ENCODE measurements at places on chromosomes 3 and 15.

- no peak for DNase-seq
Measured at GRCh38 chr3:58728723-58729122, 62.1 kb upstream of the FAM3D start.

GRCh38 chr3:184600685-184601377, 39.2 kb downstream of the EPHB3 start:
- no peak for DNase-seq

- DNase-seq = no peak
Measured at GRCh38 chr3:70854108-70854507, 541.7 kb upstream of the MDFIC2 start.

GRCh38 chr3:47054412-47054811, 74.9 kb downstream of the NBEAL2 start:
- no peak for DNase-seq

DNA sequence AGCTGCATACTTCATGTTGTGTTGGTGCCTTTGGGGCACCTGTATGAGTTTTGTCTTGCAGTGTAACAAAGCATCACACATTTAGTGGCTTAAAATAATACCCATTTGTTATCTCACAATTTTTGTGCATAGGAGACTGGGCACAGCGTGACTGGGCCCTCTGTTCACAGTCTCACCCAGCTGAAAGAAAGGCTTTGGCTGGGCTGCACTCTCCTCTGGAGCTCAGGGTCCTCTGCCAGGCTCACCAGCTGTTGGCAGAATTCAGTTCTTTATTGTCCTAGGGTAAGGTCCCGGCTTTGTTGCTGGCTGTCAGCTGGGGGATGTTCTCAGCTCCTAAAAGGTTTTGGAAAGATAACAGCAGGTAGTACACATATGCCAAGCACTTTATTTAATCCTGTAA, 263.3 kb downstream of the CLSTN2 start:
- no peak for DNase-seq

GRCh38 chr3:149621218-149622005, 36.4 kb downstream of the WWTR1 start:
- peak; percentile 97 for DNase-seq

GRCh38 chr3:55701997-55702396, 214.9 kb upstream of the WNT5A start:
- DNase-seq = peak; percentile 23

DNA sequence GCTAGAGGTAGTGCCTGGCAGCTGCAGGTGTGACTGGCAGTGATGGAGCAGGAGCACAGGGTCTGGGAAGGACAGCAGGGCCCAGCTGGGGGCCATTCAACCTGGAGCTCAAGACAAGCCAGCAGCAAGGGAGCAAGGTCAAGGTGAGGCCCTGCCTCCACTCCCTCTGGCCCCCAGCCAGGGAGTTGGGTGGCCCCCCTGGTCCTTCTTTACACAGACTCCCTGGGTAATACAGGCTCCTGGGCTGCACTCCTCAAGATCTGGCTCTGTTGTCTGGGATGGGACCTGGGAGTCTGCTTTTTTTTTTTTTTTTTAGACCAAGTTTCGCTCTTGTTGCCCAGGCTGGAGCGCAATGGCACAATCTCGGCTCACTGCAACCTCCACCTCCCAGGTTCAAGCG, 14.5 kb downstream of the GNAI2 start:
- no peak for DNase-seq

DNA sequence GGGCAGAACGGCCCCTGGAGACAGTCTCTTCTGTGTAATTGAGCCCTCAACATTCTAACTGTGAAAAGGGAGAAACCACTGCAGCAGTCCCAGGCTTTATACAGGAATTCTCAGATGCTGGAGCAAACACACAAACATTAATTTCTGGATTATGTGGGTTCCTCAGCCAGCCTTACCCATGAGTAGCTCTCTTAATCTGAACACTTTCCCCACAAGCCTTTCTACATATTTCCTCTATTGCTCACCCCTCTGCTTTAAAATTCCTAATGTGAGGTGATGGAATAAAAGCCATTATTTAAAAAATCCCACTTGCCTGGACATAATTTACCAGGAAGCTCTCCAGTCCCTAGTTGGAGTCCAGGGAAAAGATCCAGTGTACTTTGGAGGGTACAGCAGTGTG, 139.0 kb downstream of the CTNNB1 start:
- DNase-seq = peak; percentile 72

GRCh38 chr15:62121273-62122015, 43.6 kb downstream of the C2CD4B start:
- no peak for DNase-seq

DNA sequence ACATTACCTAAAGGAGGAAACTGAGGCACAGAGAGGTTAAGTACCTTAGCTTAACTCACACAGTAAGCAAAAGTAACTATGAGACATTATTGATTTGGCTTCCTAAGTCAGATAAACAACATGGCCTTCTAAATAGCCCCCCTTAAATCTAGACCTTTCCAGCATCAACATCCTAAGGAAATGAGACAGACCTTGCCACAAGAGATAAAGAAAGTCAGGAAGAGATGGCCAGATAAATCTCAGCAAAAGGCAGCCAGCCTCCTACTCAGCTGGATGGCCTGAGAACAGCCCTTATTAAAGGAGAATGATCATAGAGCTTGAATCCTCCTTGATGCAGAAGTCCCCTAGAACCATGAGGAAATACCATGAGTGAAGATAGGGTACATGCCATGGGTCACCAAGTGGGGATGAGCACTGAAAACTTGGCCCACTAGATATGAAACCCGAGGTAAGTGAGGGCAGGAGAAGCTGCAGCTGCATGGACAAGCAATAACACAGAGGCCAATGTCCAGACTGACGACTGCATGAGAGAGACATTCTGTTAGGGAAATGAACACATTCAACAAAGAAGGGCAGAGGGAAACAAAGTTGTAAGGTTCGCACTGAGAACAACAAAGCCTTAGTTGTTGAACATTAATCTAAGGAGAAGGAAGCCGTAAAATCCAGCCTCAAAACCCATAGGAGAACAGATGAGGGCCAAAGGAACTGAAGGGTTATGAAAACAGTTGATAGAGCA, 69.6 kb downstream of the ZIC4 start:
- DNase-seq = no peak

- DNase-seq = peak; percentile 68
Measured at GRCh38 chr3:109278546-109278945, 37.8 kb downstream of the DPPA2 start.

GRCh38 chr3:42063888-42064287, 27.3 kb upstream of the TRAK1 start:
- peak; percentile 79 for DNase-seq

DNA sequence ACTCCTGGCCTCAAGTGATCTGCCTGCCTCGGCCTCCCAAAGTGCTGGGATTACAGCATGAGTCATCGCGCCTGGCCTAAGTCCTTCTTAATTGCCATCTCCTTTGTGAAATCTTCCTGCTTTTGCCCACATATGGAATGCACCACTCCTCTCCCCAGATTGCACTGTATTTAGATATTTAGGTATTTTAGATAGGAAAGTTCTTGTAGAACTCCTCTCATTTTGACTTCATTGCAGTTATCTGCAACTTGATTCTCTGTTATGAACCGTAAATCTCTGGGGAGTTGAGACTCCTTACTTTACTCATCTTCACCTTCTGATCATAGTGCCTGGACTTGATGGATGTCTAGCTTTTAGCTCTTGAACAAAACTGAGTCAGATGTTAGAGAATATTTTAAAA, 150.7 kb downstream of the AKAP13 start:
- DNase-seq = no peak

DNA sequence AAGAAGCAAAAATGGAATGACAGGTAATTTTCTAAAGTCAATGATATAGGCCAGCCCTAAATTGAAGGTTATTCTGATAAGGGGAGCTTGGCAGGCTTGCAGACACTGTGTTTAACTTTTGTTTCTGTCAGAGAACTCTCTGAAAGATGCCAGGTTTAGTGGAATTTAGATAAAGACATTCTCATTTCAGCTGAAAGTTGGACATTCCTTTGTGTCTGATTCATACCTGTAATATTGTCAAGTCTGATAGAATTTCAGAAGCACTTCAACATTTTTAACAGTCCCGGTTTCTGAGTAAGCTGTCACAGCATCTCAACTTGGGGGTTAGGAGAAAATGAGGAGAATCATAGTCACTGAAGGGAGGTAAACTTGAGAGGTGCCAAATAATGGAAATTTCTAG, 84.0 kb downstream of the DIPK2A start:
- peak; percentile 73 for DNase-seq

DNA sequence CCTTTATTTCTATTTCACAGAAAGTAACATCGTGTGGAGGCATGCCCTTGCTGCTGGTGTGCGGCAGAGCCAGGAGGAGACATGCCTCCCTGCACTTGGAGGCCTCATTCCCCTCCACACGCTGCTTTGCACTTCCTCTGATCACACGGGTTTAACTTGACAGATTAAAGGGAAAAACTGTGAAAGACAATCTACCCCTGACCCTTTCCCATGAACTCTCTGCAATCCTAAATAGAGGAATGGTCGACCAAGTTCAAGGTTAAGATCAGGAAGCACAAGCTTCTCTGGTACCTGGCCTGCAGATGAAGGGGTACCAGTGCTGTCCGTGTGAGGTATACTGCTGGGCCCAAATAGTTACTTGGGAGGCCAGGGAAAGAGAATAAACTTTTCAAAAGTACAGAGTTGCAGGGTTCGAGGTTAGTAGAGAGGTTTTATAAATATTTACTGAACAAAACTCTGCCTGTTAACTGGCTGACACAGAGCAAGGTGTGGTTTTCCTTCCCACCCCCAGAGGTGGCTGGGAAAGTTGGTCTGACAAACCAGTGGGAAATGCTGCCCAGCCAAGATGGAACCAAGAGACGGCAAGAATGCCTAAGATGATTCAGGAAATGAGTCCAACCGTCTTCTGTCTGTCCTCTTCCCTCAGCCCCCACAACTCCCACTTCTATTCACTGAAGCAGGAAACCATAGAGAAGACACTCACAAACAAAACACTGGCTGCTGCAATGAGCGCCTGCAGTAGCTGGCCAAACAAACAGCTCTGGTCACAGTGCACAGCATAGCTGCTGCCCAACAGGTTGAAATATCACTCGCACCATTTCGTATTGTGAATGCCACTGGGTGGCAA, 79.6 kb downstream of the IGF2BP2 start:
- DNase-seq = peak; percentile 90

DNA sequence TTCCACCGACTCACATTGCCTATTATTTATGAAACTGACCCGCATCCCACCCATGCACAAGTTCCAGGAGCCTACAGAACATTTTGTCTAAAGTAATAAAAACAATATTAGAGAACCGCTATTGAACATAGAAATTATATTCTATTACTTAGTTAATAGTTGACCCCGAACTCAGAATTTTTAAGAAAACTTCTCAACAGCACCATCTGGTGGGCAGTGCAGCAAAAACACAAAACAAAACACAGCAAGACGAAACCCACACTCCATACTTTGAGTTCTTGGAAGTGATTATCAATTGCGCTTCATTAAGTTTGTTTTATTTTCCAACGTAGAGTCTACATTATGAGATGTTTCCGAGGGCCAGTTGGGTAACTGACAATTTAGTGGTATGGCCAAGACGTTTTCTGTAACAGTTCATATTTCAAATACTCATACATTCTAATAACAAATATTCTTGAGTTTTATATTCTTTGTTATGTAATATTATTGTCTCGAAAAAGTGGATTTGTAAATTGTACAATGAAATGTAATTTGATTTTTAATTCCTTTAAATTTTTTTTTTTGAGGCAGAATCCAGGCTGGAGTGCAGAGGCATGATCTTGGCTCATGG, 24.0 kb upstream of the C3orf70 start:
- DNase-seq = no peak

DNA sequence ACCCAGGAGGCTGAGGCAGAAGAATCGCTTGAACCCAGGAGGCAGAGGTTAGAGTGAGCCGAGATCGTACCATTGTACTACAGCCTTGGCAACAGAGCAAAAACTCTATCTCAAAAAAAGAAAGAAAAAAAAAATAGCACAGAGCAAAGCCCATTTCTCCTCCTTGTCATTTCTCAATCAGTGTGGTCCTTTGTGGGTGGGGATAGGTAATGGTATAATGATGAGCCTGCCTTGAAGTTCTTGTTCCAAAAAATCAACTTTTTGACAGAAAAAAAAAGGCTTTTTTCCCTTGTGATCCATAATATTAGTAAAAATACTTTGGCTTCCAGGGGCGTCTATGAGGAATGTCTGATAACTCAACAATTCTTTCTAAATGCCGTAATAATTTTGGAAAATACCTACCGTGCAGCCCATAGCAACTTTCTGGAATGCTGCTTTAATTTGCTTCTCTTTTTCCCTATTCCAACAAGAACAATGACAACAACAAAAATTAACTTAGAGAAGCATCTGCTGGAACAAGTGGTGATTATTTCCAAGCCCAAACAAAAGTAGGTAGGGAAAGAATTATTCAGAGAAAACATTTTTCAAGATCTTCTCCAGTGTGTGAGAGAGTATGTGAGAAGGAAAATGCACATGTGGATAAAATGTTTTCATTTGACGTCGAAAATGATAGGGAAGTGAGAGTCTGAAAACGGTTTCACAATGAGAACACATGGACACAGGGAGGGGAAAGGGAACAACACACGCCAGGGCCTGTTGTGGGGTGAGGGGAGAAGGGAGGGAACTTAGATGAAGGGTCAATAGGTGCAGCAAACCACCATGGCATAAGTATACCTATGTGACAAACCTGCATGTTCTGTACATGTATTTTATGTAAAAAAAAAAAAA, 337.8 kb downstream of the RBMS3 start:
- no peak for DNase-seq

DNA sequence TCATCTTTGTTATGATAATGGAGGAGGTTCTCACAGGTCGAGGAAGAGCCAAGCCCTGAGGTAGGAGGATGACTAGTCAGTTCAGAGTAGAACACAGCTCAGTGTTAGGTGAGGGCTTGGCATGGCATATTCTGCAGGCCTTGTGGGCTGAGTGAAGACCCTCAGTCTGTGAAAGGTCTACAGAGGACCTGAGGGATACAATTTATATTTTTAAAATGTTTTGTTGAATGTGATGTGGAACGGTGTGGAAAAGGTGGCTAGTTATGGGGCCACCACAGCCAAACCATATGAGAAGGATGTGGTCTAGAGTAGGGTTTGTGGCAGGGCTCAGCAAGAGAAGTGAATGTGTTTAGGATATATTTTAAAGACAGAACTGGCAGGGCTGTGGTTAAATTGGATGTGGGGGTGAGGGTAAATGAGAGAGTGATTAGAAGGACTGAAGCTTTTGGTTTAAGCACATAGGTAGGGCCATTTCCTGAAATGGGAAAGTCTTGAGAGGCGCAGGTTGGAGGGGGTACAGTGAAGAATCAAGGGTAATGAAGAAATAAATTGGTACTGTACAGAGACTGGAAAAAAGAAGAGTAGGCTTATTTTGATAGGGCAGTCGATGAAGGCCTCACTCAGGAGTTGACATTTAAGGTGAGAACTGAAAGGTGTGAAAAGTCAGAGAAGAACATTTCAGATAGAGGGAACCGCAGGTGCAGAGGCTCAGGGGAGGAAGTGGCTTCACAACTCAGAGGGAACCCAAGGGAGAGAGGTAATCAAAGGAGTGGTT, 60.5 kb downstream of the SPTSSB start:
- DNase-seq = no peak

GRCh38 chr3:59813148-59813538, 763.3 kb upstream of the CFAP20DC start:
- peak; percentile 26 for DNase-seq

GRCh38 chr3:171566803-171567422, 106.7 kb upstream of the TNIK start:
- peak; percentile 12 for DNase-seq

GRCh38 chr3:124747111-124747981, 17.1 kb downstream of the UMPS start:
- no peak for DNase-seq
